Fibroblast of lung (primary cell): ENCODE measurements at places on chromosomes 13 and 19.

- H3K4me1 ChIP-seq = no peaks in the 10 kb centered on the region
- peak overlapping the region; percentile 11 for H3K27ac ChIP-seq
- no peaks in the 10 kb centered on the region for H3K27me3 ChIP-seq
- no peaks in the 10 kb centered on the region for H3K36me3 ChIP-seq
Observed at GRCh38 chr13:34161931-34162543, 344.1 kb downstream of the RFC3 start.

DNA sequence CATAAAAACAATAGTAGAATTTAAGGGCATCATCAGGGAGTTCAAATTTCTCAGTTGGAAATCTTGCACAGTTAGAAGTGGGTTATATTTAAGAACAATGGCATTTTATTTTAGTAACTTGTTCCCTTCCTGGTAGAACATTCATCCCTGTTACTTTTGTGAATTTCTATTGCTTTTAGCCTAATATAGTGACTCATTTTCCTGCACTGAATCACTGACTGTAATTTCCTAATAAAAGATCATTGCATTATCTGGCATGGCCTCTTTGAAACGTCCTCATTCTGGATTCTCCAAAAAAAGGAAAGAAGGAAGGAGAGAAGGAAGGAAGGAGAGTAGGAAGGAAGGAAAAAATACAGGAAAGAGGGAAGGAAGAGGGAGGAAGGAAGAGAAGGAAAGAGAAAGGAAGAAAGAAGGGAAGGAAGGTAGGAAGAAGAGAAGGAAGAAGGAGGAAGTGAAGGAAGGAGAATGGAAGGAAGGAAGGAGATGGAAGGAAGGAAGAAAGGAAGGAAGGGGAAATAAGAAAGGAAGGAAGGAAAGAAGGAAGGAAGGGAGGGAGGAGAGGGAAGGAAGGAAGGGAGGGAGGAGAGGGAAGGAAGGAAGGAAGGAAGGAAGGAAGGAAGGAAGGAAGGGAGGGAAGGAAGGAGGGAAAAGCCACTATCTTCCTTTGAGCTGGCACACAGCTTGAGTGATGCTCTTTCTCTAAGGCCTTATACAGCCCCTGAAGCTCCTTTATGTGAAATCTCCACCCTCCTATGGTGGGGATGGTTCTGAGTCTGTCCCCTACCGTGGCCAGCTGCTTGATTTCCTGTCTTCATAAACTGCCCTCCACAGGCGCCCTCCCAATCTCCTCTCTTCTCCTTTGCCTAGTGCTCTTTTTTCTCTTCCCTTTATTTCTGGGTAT is 29.8 kb upstream of the TM9SF2 start:
- H3K36me3 ChIP-seq = no peaks in the 10 kb centered on the region
- H3K27ac ChIP-seq = no peak overlapping the region
- no peak overlapping the region for H3K4me3 ChIP-seq
- H3K27me3 ChIP-seq = no peaks in the 10 kb centered on the region

DNA sequence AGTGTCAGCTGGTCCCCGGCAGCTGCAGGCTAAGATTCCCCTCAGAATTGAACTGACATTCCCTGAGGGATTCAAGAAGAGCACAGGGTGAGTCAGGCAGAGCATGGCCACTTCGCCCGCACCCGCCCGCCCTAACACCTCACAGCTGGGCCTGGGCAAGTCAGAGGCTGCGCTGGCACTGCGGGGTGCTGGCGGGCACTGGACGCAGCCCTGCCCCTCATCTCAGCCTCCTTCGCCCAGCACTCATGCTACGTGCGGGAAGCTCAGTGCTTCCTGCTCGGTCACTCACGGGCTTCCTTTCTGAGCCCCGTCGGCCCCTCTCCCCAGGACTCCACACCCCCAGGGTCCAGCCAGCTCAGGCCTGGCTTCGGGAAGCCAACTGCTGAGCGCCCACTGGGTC is 56.9 kb downstream of the MLLT1 start:
- H3K36me3 ChIP-seq = peaks cover 20% of the 10 kb centered on the region
- no peak overlapping the region for H3K4me3 ChIP-seq
- H3K27me3 ChIP-seq = no peaks in the 10 kb centered on the region

DNA sequence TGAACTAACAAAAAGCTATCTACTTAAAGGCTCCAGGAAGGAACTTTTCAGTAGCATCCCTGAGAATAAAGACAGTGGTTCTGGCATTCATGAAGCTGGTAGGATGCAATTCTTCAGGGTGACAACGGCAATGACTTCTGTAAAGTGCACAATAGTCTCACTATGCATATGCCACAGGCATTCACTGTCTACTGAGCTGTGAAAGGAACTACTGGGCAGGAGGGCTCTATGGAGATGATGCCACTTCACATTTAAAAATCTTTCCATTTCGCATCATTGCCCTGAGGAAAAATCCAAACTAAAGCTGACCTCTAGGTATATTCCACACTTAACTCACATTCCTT is 2020.6 kb upstream of the PCDH20 start:
- no peak overlapping the region for H3K27ac ChIP-seq
- no peaks in the 10 kb centered on the region for H3K4me1 ChIP-seq
- H3K36me3 ChIP-seq = no peaks in the 10 kb centered on the region
- H3K4me3 ChIP-seq = no peak overlapping the region
- DNase-seq = no peak
- H3K27me3 ChIP-seq = no peaks in the 10 kb centered on the region

DNA sequence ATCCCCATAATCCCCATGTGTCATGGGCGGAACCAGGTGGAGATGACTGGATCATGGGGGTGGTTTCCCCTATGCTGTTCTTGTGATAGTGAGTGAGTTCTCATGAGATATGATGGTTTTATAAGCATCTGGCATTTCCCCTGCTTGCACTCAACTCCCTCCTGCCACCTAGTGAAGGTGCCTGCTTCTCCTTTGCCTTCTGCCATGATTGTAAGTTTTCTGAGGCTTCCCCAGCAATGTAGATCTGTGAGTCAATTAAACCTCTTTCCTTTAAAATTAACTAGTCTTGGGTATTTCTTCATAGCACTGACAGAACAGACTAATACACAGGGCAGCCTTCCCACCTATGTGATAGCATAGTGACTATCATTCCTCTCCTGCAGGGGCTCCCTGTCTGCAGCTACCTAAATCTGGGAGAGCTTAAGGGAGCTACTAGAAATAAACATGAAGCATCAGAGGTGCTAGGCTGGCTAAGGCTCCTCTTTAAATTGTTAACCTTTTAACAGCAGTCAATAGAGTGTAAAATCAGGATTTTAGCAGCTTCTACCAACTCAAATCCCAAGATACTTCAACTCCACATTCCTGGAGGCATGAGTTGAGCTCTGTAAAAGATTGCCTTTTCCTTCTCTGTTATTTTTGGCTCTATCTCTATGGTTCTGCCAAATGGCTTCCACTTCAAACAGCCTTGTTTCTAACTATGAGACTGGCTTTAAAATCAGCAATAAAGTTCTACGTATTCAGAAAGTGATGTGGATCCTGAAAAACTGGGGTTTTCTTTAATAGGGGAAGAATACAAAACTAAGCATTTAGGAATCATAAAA is 112.3 kb downstream of the VWA8 start:
- DNase-seq = peak; percentile 74
- H3K4me1 ChIP-seq = no peaks in the 10 kb centered on the region
- H3K4me3 ChIP-seq = no peak overlapping the region
- no peak overlapping the region for H3K27ac ChIP-seq
- H3K36me3 ChIP-seq = no peaks in the 10 kb centered on the region

GRCh38 chr19:48183356-48183755 is 12.9 kb downstream of the ZSWIM9 start:
- H3K27me3 ChIP-seq = no peaks in the 10 kb centered on the region
- H3K36me3 ChIP-seq = peaks cover 5% of the 10 kb centered on the region
- no peak overlapping the region for H3K27ac ChIP-seq
- no peak overlapping the region for H3K4me3 ChIP-seq
- no peaks in the 10 kb centered on the region for H3K4me1 ChIP-seq
- no peak for DNase-seq

- no peak overlapping the region for H3K4me3 ChIP-seq
- no peak for DNase-seq
- H3K4me1 ChIP-seq = no peaks in the 10 kb centered on the region
- no peaks in the 10 kb centered on the region for H3K36me3 ChIP-seq
Observed at GRCh38 chr13:96940961-96941360, 53.3 kb downstream of the OXGR1 start.

DNA sequence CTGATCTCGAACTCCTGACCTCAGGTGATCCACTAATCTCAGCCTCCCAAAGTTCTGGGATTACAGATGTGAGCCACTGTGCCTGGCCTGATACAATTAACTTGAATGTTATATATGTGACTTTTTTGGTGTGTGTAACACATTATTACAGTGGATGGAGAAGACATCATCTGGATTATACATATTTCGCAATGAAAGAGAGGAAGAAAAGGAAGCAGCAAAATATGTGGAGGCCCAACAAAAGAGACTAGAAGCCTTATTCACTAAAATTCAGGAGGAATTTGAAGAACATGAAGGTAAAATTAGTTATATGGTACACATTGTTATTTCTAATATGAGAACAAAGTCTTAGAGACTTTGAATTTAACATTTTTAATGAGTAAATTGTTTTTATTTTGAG is 55.5 kb downstream of the BRCA2 start:
- H3K27me3 ChIP-seq = no peaks in the 10 kb centered on the region
- H3K4me1 ChIP-seq = no peaks in the 10 kb centered on the region
- no peak overlapping the region for H3K27ac ChIP-seq
- no peaks in the 10 kb centered on the region for H3K36me3 ChIP-seq

DNA sequence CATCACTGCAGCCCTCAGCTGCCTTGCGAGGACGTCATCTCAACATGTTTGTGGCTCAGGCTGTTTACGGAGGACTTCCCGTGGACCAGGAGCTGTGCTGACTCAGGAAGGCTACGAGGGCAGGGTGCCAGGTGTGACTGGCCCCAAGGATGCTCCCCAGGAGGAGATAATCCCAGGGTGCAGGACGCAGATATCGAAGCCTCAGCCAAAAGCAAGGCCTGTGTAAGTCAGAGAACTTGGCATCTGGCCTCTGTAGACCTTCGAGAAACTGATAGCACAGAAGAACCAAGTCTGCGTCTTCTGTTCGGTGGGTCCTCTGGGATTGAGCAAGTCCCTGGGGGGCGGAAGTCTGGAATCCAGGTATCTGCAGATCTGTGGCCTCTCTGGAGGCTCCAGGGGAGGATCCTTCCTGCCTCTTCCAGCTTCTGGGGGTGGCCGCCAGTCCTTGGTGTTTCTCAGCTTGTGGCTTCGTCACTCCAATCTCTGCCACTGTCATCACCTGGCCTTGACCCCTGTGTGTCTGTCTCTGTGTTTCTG is 2.6 kb upstream of the DOHH start:
- H3K36me3 ChIP-seq = no peaks in the 10 kb centered on the region
- H3K4me1 ChIP-seq = peaks cover 8% of the 10 kb centered on the region
- no peak overlapping the region for H3K4me3 ChIP-seq
- DNase-seq = no peak
- no peak overlapping the region for H3K27ac ChIP-seq

GRCh38 chr19:11387162-11388034 is 3.3 kb upstream of the EPOR start:
- no peak overlapping the region for H3K4me3 ChIP-seq
- no peak overlapping the region for H3K27ac ChIP-seq
- H3K27me3 ChIP-seq = no peaks in the 10 kb centered on the region
- no peaks in the 10 kb centered on the region for H3K4me1 ChIP-seq

- peak; percentile 47 for DNase-seq
- H3K27ac ChIP-seq = no peak overlapping the region
- H3K4me1 ChIP-seq = peaks cover 4% of the 10 kb centered on the region
- H3K4me3 ChIP-seq = peak overlapping the region; percentile 27
Observed at GRCh38 chr13:20828539-20829364, 55.0 kb upstream of the EEF1AKMT1 start.

GRCh38 chr19:28871099-28871725 is 341.7 kb downstream of the UQCRFS1 start:
- H3K4me1 ChIP-seq = no peaks in the 10 kb centered on the region
- peaks cover 3% of the 10 kb centered on the region for H3K27me3 ChIP-seq
- no peak overlapping the region for H3K27ac ChIP-seq
- DNase-seq = no peak
- no peak overlapping the region for H3K4me3 ChIP-seq

DNA sequence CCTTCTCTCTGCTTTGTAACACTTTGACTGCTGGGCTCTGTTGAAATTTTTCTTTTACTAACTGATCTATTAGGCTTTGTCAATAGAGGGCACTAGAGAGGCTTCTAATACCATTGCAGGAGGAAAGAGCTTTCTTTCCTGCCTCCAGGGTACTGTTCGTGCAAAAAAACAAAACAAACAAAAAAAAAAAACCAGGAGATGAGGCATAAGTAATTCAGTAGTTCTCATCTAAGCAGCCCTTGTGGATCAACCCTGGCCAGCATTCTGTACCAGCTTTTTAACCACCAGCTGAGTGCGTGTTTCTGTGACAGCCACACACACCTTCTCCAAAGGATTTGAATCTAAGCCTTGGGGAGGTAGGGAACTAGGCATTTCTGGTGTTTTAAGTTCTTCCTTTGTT is 1707.6 kb upstream of the SLC10A2 start:
- H3K36me3 ChIP-seq = no peaks in the 10 kb centered on the region
- H3K4me1 ChIP-seq = no peaks in the 10 kb centered on the region
- H3K4me3 ChIP-seq = no peak overlapping the region
- peak; percentile 55 for DNase-seq
